ENCODE measurements at places on chromosomes 5 and 9.

GRCh38 chr9:16728137-16728508 is 142.3 kb downstream of the BNC2 start:
- no peak for DNase-seq

GRCh38 chr5:33764786-33765185 is 127.0 kb downstream of the ADAMTS12 start:
- no peak for DNase-seq

DNA sequence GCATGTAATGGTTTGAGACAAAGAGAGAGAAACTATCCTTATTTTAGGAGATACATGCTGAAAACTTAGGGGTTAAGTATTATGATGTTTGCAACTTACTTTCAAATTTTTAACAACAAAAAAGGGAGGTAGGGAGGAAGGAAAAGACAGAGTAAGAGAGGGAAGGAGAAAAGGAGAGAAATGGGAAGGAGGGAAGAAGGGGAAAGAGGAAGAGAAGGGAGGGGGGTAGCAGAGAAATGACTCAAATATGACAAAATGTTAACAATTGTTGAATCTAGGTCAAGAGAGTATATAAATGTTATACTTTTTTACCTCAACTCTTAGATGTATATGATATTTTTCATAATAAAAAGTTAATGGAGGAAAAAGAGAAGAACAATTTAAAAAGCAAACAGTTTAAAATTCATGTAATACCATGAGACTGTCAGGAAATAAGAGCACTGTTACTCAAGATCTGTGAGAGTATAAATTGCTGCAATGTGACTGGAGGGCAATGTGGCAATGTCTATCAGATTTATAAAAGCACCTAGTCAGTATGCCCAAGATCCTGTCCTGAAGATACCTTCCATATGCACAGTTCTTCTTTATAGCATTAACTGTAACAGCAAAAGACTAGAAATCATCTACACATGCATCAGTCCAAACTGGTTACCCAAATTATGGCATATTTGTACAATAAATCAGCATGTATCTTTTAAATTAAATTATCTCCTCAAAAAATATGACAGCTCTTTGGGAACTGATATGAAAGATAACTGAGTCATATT is 16.3 kb downstream of the FBXW11 start:
- no peak for DNase-seq

DNA sequence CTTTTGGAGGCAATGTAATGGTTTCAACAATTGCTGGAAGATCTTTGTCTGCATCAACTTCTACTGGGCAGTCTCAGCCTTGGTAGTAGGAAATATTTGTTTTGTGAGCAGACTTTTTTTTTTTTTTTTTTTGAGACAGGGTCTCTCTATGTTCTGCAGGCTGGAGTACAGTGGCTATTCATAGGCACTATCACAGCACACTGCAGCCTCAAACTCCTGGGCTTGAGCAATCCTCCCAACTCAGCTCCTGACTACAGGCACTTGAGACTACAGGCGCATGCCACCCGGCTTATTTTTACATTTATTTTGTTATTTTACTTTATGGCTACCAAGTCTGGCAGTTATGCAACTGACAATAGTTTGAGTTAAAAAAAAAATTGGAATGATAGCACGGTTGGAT is 187.3 kb downstream of the SNX18 start:
- DNase-seq: no peak

DNA sequence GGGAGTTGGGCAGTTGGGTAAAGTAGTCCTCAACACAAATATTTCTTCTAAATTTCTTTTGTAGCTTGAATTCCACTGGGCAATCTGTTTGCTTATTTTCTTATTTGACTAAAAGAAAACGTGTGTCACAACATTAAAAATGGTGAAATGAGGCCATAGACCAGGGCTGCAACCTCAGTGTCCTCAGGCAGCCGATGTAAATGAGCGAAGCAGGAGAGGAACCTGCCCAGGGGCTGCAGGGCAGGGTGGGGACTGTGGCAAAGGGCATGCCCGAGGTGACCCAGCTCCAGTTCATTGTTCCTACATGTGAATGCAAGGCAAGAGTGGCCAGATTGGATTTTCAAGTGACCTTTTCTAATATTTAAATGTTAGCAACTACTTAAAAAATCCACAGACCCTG is 74.7 kb downstream of the TENT4A start:
- no peak for DNase-seq

DNA sequence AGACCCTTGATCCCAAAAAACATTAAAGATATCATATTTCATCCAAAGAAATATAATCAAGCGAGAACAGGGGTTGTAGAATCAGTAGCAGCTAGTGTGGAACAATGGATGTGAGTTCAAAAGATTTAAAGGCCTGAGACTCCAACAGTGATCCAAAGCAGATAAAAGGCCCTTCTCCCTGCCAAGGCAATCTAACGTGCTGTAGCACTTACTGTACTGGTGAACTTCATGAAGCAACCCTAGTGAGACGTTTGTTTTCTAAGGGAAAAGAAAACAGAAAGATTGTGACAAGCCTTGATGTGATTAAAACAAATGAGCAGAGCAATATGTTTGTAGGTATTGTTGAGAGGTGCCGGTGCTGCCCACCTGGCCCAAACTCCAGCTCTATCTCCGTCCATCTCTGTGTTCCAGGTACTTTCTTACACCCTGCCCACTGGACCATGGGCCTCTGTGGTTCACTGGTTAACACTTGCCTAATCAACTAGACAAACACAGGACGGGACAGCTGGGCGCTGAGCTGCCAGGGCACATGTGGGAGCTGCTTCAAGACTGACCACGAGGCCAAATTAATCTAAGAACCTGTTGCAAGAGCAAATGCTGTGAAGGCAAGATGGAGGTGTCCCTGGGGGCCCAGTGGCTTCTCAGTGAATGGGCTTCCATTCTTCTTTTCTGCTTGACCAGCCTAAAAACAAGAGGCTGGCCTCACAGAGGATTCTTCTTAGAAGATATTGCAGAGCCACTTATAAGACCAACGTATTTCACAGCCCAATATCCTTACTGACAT is 265.5 kb downstream of the CWC27 start:
- no peak for DNase-seq

- DNase-seq: no peak
Measured at GRCh38 chr9:2344436-2344835, 277.2 kb upstream of the VLDLR start.

- DNase-seq: no peak
Measured at GRCh38 chr9:127905788-127906191, 6.4 kb upstream of the ST6GALNAC6 start.

DNA sequence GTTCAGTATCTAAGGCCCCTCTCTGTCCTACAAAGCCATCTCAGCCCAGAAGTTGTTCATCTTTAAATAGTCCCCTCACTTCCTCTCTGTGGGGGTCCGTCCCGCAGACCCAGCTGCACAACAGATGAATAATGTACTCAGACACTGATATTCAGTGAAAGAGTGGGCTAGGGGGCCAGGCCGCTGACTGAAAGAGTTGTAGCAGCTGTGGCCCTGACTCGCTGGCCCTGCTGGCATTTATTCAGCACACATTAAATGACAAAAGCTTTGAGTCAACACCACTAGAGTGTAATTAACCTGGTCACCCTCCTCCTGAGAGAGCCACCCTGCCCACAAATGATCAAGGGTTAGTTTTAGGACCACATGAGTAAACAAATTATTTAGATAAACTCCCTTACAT is 76.3 kb downstream of the MED10 start:
- DNase-seq: no peak

DNA sequence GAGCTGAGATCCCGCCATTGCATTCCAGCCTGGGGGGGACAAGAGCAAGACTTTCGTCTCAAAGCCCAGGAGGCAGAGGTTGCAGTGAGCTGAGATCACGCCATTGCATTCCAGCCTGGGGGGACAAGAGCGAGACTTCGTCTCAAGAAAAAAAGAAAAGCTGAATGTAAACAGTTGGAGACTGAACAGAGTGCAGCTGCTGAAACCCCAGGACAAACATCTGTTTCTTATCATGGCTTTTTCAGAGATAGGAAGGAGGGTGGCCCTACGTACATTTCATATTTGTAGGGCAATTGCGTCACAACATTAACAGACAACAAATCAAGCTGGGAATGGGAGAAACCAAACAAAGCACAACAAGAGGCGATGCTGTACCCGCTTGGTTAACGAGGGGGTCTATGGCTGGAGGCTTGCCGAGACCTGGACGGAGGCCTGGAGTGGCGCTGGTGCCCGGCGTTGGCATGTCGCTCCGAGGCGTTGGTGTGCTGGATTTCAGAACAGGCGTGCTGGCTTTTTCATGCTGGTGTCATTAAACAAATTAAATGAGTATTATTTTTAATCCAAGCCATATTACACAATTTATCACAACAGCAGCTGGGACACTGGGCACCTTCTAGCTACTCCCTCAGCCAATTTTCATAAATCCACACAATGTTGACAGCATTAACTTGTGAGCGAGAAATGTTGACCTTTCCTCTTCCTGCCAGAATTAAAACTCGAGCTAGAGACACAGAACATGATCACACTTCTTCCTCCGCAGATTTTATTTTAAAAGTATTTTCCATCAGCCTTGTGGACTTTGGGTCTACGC is 76.1 kb downstream of the TLE1 start:
- no peak for DNase-seq

GRCh38 chr5:133368916-133369783 is 243.2 kb downstream of the FSTL4 start:
- DNase-seq: no peak

GRCh38 chr9:87243602-87244001 is 254.1 kb upstream of the DAPK1 start:
- no peak for DNase-seq

- no peak for DNase-seq
Measured at GRCh38 chr9:17082343-17083064, 52.3 kb upstream of the CNTLN start.

DNA sequence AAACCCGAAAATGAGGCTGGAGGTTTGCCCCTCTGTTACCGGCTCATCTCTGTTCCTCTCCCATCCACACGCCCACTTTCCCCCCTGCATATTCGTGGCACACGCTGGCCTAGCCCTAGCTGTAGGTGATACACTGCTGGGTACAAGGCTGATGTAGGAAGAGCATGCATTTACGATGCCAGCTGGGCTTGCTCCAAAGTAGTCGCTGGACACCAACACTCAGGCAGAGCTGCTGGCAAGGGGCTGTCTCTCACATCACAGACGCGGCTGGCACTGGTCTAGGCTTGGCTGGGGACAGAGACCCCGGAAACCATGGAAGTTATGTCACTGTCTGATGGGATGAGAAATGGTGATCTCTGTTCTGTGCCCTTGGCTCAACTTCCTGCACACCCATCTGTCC is 9.8 kb upstream of the PHYKPL start:
- DNase-seq: no peak

GRCh38 chr5:93589829-93590215 is 6.8 kb downstream of the NR2F1 start:
- DNase-seq: no peak

GRCh38 chr5:157213527-157214243 is 33.0 kb downstream of the ITK start:
- DNase-seq: no peak

DNA sequence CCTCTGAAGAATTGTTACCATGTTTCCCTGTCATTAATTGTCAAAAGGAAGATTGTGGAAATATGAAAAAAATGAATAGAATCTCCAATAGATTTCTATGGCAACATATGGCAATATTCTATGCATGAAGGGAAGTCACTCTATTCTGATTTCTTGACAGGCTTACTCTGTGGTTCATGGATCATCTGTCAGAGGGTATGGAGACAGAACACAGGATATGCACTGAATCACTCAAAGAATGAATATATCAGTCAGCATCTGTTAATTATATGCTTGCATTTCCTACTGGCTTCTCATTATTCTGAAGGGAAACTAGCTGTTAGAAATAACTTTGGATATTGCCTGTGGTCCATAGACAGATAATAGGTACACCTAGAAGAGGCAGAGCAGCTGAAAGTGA is 918.9 kb downstream of the DTWD2 start:
- no peak for DNase-seq

DNA sequence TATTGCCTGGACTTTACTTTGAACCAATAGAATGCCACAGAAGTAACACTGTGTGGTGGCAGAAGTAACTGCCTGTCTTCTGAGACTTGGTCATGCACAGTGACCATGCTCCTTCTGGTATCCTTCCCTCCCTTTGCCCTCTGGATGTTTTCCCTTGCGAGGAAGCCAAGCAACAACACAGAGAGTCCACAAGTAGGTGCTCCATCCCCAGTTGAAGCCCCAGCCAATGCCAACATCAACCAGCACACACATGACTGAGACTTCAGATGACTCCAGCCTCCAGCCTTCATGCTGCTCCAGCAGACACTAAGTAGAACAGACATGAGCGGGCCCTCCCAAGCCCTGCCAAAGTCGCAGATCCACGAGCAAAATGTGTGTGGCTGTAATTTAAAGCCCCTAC is 129.6 kb downstream of the EPB41L4A start:
- DNase-seq: no peak

GRCh38 chr9:115969096-115969495 is 184.5 kb upstream of the PAPPA start:
- DNase-seq: no peak

- DNase-seq: no peak
Measured at GRCh38 chr5:157214415-157214814, 33.8 kb downstream of the ITK start.

DNA sequence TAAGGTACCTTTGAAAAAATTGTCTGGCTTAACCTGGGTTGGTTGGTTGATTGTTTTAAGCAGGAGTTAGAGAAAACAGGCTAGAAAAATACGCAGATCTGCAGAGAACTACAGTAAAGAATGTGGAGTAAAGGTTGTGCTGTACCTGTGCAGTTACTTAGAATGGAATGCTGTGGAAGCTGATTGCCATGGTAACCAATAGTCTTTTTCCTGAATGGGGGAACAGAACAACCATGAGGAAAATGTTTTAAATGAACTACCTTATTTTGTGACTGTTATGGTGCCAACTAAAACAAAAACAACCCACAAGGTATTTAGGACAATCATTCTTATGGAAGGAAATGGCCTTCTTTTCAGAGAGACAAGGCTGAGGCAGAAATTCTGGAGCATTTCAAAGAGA is 4.8 kb upstream of the HOMER1 start:
- no peak for DNase-seq

DNA sequence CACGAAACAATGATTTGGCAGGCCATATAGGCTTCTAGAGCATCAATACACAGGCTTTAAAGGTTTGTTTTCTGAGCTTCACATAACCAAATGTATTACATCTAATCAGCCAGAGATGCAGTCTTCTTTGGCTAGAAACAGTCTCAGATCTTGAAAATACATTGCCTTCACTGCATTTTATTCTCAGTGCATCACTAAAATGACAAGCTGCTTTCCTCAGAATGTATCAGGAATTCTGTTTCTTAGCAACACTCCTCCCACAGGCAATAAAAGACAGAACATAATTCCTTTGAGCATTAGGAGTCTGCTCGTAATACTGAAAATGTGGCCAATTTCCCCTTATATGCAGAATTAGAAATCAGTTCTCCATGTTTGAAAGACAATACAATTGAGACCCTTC is 36.9 kb downstream of the FEM1C start:
- DNase-seq: no peak

All from Panc1 (cell line).